ENCODE measurements at places on chromosomes 12 and 14. TPM values are rescaled to one million over a fixed set of nuclear protein-coding genes. Genes with fewer than 3 reads are reported as not detected.

- no peak for DNase-seq
Measured at GRCh38 chr12:83114966-83115365, 428.3 kb downstream of the TMTC2 start.

- DNase-seq, result peak; percentile 95
Measured at GRCh38 chr12:59040656-59041055, 120.4 kb upstream of the LRIG3 start.

DNA sequence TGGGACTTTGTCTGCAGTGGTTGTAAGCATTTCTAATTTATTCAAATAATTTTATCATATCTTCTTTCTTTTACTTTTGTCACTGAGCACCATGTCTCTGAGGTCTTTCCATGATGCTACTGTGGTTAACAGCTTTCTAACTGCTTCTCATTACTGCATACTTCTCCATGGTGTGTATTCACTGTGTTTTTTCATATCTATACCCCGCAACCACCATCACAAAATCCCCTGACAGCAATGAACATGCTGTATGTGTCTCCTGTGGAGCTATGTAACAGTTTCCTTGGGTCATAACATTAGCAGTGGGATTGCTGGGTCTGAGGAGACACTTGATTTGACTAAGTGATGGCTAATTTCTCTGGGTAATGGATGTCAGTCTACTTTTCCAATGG lies 29.2 kb upstream of the CHST11 start:
- DNase-seq, result no peak

Gene CATSPERB
- total RNA-seq, result 3.6 TPM

DNA sequence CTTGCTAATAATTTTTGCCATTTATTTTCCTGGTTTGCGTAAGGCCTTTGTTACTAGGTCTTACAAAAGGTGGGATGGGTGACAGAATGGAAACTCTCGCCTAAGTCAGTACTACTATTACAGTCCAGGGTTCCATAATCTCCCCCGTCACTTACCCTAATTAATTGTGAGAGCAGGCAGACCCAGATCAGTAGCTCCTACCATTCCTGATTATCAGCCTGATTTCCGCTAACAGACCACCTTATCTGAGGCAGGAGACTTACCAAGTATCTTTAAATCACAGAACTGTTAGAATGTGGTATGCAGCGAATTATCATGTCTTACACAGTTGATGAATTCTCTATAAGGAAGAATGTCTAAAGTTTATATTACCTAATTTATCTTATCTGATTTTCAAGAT lies 234.7 kb downstream of the FOXN3 start:
- no peak for DNase-seq

GRCh38 chr14:64878837-64879634 lies 671 bp downstream of the SPTB start:
- DNase-seq, result no peak

- no peak for DNase-seq
Measured at GRCh38 chr14:91293281-91293680, 48.8 kb upstream of the GPR68 start.

DNA sequence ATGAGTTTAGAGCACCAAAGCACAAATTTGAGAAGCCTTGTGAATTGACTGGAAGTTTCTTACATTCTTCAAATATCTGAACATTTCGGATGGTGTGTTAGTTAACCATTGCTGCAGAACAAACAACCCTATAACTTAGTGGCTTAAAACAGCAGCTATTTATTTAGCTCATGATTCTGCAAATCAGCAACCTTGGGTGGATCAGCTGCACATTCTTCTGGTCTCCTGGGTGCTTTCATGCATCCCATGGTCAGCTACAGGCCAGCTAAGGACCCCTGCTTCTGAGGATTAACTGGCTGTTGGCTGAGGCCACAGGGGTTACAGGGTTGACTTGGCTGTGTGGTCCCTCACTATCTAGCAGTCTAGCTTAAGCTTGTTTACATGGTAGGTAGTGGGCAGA lies 114.0 kb upstream of the HIF1A start:
- no peak for DNase-seq

Gene DIO2
- not detected for total RNA-seq

GRCh38 chr12:53468282-53468681 lies 16.4 kb downstream of the PCBP2 start:
- DNase-seq, result no peak

GRCh38 chr14:87066221-87066817 lies 926.7 kb downstream of the GALC start:
- no peak for DNase-seq

GRCh38 chr12:64099397-64099796 lies 122.7 kb downstream of the KICS2 start:
- DNase-seq, result peak; percentile 93

GRCh38 chr14:87409393-87409792 lies 583.6 kb downstream of the GALC start:
- no peak for DNase-seq

Gene PTPRB
- total RNA-seq, result 112 TPM

DNA sequence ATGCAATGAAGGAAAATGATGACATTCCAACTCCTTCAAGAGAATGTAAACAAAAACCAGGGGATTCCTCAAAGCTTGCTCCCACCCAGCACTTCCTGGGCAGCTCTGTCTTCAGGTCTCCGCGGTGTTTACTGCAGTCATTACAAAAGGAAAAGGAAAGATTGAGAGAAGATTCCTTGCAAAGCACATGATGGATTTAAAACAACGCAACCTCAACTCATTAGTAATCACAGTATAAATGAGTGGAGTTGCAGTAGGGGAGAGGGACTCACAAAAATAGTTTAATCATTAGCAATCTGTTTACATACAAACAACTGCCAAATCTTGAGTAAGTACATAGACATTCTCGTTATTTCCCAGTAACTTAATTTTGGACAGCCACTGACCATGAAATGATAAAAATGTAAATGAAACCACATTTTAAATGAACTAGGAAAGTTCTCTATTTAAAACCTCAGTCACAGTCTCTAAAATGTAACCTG lies 49.7 kb upstream of the OVCH1 start:
- no peak for DNase-seq

DNA sequence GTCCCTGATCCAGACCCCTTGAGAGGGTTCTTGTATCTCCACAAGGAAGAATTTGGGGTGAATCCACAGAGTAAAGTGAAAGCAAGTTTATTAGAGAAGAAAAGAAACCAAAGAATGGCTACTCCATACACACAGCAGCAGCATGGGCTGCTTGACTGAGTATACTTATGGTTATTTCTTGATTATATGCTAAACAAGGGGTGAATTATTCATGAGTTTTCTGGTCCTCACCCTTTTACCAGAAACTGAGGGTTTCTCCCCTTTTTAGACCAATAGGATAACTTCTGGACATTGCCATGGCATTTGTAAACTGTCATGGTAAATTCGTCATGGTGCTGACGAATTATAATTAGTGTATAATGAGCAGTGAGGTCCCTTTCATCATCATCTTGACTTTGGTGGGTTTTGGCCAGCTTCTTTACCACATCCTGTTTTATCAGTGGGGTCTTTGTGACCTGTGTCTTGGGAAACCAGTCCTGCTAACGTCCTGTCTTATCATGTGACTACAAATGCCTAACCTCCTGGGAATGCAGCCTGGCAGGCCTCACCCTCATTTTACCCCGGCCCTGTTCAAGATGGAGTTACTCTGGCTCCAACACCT lies 121.9 kb downstream of the SPTSSA start:
- no peak for DNase-seq

DNA sequence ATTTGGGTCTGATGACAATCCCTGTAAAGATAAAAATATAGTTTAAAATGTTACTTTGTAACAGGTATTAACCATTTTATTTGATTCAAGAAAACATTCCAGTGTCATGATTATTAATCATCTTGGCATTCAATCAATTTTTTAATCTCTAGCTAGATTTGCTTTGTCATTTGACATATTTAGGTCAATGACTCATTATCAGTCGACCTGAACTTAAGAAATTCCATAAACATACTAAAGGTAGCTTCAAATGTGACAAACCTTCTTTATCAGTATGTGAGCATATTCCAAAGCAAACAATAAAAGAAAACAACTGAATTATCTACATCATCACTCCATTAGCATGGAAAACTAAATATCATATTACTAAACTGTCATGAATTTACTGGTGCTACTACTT lies 50.8 kb upstream of the CDKL1 start:
- DNase-seq, result peak; percentile 18

DNA sequence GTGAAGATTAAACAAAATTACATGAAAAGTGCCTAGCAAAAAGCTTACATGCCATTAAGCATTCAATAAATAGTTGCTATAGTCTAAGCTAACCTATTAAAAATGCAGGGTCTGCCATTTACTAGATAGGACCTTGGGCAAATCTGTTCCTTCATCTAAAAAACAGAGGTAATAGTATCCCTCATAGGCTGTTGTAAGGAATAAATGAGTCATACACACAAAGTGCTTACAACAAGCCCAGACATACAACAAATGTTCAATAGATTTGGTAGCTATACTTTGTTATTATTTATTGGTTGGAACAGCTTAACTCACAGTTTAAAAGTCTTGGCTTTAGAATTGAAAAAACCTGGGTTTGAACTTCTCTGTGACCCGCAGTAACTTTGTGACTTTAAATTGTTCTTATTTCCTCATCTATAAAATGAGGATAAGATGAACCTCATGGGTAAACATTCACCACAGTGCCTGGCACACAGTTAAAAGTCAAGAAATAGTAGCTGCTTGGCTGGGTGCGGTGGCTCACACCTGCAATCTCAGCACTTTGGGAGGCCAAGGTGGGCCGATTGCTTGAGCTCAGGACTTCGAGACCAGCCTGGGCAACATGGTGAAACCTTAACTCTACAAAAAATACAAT lies 24.7 kb downstream of the HEATR5A start:
- no peak for DNase-seq

Gene LHX5
- not detected for total RNA-seq

GRCh38 chr14:63727231-63727735 lies 582 bp downstream of the SGPP1 start:
- DNase-seq, result peak; percentile 56

Gene KCNC2
- total RNA-seq, result not detected

Gene TAS2R13
- total RNA-seq, result 0.44 TPM

Gene IRAK4
- 15.1 TPM for total RNA-seq

Gene GPR162
- total RNA-seq, result 0.20 TPM

DNA sequence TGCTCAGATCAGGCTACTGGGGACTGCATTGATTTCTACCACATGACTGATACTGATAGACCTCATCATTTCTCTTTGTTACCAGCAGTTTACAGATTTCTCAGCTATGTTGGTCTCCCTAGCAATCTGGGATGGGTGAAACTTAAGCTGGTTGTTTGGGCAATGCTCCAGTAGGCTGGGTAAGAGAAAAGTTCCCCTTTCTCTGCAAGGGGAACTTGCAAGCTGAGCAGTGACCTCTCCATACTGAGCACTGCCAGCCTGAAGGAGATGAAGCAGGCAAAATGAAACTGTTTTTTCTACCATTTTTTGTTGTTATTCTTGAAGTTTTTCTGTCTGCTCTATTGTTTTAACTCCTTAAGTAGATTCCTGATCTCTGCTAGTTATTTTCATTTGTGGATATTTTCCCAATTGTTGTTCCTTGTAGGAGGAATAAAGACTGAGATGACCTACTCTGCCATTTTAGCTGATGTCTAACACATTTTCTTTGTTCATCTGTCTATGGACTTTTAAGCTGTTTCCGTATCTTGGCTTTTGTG lies 1.3 kb upstream of the OR4M1 start:
- no peak for DNase-seq

- no peak for DNase-seq
Measured at GRCh38 chr14:59389936-59390335, 75.2 kb downstream of the GPR135 start.

Gene ERH
- total RNA-seq, result 222 TPM

Gene FOXN4
- total RNA-seq, result not detected

GRCh38 chr12:116582610-116583009 lies 23.4 kb downstream of the MAP1LC3B2 start:
- no peak for DNase-seq

Gene EEA1
- total RNA-seq, result 9.6 TPM

- DNase-seq, result no peak
Measured at GRCh38 chr14:70425354-70425753, 8.5 kb upstream of the SYNJ2BP start.

DNA sequence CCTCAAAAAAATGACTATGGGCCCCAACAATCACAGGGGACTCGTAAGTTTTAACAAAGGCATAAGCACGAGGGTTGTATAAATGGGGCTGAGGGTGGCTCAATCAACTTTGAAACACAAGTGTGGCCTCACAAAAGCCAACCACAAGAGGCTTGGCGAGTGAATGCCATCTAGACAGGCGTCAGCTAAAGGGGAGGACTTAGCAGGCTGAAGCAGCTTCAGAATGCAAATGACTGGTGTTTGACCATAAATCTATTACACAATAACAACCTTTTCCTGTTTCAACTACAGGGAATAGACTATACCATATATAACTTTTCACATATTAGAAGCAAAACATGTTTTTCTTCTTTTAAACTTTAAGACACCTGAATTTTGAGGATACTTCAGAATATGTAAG lies 777.9 kb downstream of the FSCB start:
- no peak for DNase-seq

Gene SMCO2
- total RNA-seq, result 0.22 TPM

DNA sequence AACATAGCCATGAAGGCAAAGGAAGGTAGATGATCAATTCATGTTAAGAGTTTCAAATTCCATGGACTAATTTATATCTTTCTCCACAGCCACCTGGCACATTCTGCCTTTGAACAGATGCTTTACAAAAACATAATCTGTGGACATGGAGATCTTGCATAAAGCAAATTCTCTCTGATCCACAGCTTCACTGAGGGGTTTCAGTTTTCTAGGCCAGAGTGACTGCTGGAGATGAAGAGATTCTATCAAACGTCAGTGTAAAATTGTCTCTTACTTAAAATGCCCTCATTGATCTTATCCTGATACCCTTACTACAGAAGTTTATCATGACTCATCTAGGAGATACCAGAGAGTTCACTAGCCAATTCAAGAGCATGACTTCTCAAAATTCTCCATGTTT lies 291.6 kb downstream of the DAD1 start:
- DNase-seq, result no peak

- no peak for DNase-seq
Measured at GRCh38 chr12:57823131-57823907, 4.8 kb upstream of the AVIL start.

GRCh38 chr12:110913119-110914056 lies 7.0 kb downstream of the MYL2 start:
- DNase-seq, result no peak

DNA sequence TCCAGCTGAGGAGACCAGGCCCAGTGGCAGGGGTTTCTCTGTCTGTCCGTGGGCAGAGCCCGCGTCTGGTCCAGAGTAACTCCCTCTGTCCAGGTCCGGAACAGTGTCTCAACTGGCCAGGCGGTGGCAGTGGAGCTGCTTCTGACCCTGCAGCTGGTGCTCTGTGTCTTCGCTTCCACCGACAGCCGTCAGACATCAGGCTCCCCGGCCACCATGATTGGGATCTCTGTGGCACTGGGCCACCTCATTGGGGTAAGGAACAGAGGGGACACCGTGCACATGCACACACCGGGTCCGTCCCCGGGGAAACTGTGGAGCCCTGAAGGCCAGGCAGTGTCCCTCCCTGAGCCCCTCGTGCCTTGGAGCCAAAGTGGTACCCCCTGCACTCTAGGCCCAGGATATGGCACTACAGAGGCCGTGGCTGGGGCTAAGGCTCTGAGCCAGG lies 1.5 kb downstream of the AQP6 start:
- DNase-seq, result peak; percentile 80

GRCh38 chr12:106645074-106645421 lies 62.2 kb downstream of the RFX4 start:
- no peak for DNase-seq

Gene AP5M1
- 8.1 TPM for total RNA-seq
